ENCODE measurements at places on chromosomes 6 and 20.

GRCh38 chr6:130503146-130503545, 137.3 kb downstream of the TMEM200A start:
- DNase-seq = no peak

GRCh38 chr6:7176208-7176607, 68.4 kb downstream of the RREB1 start:
- DNase-seq = no peak

DNA sequence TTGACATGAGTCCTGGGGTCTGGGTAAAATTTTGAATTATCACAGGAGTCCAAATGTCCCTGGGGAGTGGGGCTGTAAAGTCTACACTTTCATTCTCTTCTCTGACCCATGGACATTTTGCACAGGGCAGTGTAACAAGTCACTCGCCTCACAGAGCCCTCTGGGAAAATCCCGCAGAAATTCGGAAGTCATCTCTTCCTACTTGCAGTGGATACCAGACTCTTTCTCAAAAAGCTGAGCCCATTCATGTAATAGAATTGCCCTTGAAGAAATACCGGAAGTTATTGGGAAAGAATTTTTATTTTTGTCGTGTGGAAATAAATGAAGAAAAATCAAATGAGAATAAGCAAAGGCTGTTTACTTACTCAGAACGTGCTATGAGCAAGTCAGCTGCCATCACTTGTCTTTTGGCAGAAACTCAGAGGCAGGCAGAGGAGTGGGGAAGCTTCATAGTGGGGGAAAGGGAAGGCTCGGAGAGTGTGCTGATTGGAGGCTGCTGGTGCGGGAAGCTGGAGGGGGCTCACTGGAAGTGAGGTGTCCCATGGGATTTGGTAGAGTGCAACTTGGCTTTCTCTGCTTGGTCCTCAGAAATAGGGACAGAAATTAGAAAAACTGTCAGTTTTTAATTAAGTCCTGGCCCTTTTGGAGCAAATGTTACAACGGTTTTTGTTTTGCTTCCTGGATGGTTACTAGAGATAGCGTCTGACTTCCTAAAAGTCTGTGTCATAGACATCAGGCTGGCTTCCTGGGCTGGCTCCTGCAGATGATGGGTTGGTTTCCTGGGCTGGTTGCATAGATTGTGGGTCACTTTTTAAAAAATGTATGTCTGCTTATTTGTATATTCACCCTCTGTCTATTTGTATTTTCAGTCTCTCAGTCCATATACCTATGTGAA, 79.8 kb upstream of the EEF1E1 start:
- DNase-seq = no peak

GRCh38 chr20:12395353-12395752, 477.7 kb downstream of the BTBD3 start:
- DNase-seq = no peak

DNA sequence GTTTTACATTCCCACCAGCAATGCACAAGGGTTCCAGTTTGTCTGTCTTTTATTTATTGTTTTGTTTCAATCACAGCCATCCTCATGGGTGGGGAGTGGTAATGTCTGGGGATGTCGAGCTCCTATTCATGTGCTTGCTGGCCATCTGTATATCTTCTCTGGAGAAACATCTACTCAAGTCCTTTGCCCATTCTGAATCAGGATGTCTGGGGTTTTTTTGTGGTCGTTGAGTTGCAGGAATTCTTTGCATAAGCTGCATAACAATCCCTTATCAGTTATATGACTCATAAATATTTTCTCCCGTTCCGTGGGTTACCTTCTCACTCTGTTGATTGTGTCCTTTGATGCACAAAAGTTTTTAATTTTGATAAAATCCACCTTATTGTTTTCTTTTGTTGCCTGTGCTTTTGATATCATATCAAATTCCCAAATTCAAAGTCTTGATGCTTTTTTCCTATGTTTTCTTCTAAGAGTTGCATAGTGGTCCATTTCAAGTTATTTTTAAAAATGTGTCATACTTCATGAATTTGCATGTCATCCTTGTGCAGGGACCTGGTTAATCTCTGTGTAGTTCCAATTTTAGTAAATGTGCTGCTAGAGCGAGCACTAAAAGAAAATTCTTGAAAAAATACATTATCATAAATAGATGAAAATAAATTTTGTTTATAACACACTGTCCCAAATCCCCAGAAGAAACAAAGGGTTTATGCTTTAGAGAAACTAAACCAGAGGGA, 54.9 kb upstream of the PDE10A start:
- no peak for DNase-seq

DNA sequence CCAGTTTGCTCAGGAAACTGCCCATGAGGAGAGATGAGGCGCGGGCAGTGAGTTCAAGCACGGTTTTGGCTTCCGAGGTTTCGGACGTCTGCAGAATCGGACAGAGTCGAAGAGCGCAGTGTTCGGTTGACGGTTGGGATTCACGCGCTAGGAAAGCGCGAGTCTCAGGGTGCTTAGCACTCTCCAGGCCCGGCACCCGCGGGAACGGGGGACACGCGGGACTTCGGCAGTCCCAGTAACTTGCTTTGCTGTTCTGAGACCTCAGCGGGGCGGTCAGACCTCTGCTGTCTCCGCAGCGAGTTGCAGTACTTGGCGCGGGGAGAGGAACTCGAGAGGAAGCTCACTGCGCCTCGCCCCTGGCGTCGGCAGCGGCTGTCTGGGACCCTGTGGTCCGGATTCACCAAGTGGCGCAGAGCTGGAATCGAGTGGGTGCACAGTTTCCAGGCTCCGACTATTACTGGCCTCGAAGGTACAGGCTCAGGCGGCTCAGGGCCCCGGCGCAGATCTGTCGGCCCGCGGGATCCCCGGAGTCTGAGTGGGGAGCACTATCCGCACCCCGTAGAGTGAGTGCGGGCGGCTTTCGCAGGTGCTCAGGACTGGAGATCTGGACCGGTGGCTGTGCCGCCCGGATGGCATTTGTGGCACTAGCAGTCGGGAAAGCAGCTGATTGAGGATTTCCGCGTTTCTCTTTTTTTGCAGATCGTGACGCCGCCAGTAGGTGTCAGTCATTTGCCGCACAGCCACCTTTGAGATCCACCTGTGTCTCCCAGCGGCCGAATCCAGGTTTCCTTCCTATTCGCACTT, at the start of gene POM121L2:
TSS of gene POM121L2 (minus strand) at position 128 of the 804 bp plus-strand sequence. CDS start at position 25, 103 bp downstream.
- DNase-seq = no peak

GRCh38 chr6:25089442-25089841, 153.7 kb upstream of the RIPOR2 start:
- no peak for DNase-seq

DNA sequence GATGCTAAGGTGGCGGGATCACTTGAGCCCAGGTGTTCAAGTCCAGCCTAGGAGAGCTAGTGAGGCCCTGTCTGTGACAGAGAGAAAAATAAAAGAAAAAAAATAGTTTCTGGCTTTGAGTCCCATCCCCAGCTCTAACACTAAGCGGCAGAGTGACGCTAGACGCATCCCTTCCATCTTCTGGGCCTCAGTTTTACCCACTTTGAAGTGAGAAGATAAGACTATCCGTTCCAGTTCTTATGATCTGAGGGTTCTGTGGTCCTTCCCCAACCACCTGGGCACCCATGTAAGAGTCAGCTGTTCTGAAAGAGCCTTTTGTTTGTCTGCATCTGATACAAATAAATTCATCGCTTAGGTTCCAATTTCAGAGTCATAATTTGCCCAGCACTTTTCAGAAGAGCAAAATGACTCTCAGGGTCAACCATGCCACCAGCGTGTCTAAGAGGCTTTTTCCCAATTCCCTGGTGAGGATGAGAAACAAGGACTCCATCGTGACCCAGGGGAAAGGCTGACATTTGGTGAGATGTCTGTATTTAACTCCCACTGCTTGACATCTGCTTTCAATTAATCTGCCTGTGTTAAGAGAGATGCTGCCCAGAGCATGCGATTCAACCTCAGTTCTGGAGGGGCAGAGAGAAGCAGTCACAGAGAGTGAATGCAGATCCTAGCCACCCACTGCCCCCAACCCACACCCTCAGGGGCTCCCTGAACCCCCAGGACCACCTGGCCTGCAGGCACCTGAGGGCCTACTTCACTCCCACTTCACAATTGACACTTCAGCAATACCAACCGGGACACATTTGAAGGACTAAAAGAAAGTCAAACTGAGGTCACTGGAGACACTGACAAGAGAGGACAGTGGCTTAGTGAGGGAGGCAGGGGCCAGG, 131.6 kb upstream of the TOP1 start:
- DNase-seq = no peak

DNA sequence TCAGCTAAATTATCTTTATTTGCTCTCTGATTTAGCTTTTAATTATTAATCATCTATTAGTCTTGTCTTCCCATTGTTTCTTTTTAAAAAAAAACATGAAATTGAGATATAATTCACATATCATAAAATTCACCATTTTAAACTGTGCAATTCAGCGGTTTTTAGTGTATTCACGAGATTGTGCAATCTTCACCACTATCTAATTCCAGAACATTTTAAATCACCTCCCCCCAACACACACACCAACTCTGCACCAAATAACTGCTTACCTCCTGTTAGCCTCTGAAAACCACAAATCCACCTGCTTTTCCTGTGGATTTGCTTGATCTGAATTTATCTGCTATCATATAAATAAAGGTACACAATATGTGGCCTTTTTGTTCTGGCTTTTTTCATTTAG, 8.8 kb upstream of the ABRACL start:
- DNase-seq = no peak

DNA sequence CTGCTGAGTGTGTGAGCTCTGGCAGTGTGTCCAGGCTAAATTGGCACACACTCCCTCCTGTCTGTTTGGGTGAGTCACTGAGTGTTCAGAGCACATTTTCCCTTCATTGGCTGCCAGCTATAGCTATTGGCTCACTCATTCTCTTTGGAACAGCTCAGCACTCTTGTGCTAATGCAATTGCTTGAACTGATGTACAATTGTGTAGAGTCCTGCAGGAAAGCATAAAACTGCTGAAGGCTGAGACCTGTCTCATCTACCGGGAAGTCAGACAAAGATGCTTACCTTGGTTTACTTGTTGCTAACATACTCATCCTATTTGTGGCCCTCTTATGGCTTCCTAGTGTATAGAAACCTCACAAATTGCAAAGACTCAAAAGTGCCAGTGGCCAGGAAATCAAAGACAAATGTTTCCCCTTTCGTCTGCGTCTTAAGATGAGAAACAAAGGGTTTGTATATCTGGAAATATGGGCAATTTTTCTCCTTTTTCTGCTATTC, 351.0 kb downstream of the BCKDHB start:
- DNase-seq = no peak

DNA sequence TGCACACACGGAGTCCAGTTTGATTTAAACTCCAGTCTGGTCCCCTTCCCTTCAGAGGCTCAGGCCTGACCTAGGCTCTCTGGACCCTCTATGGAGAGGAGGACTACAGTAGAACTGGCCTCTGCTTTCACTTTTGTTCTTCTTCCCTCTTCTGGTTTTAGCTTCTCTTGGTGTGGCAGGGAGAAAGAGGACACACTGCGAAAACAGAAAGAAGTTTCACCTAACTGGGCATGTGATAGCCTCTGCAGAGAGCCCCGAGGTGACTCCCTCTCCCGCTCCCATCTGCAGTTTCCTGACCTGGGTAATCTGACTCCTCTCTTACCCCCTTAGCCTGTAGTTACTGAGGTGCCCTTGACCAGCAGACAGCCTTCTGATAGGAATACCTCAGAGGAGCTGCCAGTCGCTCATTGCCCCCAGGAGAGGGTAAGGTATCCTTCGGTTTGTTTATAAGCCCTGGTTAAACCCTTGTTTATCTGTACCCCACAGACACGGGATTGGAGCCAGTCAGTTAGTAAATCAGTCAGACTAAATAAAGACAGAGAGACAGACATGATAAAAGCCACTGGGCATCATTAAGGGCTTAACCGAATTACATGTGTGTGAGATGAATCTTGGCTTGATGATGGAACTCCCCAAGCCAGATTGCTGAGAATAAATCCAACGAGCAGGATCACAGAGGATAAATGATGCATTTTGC, 12.0 kb upstream of the DTNBP1 start:
- no peak for DNase-seq

GRCh38 chr6:31197559-31198305, 27.2 kb upstream of the POU5F1 start:
- peak; percentile 67 for DNase-seq

DNA sequence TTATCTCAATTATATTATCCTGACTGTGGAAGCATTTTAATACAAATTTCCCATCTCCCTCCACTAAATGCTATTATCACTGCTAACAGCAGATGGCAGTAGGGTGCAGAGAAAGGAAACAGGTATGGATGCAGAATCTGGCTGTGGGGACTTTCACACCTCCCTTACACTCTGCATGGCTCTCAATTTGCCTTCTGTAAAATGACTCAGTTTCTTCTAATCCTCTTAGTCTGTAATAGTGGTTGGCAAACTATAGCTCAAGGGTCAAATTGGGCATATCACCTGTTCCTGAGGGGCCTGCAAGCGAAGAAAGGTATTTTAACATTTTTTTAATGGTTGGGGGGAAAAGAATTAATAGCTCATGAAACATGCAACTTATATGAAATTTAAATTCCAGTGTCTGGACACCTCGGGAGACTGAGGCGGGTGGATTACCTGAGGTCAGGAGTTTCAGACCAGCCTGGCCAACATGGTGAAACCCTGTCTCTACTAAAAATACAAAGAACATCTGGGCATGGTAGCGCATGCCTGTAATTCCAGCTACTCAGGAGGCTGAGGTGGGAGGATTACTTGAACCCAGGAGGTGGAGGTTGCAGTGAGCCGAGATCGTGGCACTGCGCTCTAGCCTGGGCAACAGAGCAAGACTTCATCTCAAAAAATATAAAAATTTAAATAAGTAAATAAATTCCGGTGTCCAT, 83.5 kb downstream of the ZMYND8 start:
- DNase-seq = no peak

DNA sequence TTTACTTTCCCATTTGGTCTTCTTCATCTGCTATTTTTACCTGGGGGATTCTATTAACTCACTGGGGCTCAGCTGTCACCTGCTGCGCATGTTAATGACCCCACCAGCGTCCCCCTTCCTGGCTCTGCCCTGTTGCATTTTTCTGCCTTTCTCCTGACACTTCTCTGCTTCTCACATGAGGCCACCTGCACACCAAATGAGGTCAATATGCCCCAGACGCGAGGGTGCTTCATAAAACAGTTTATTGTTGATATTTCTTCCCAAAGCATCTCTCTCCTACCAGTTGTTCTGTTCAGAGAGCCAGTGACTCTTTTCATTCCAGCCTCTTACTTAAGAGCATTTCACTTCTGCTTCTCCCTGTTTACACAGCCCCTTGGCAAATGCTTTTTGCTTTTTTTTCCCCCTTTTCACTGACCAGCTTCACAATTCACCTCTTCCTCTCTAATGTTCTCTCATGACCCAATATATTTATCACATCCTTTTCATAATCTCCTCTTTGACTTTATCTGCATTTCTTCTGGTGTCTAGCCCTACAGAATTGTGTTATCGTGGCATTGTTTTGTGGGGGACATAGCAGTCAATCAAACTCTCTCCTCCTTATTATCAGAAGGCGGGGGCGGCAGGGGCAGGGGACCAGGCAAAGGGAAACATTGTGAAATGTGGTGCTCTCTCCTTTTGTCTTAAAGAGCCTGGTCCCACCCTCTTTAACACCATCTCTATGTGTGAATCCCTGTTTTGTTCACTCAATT, 545.8 kb upstream of the CITED2 start:
- DNase-seq = no peak

GRCh38 chr6:39029156-39030011, 19.2 kb upstream of the GLP1R start:
- DNase-seq = no peak

- no peak for DNase-seq
Observed at GRCh38 chr6:7152462-7152861, 44.7 kb downstream of the RREB1 start.

- DNase-seq = no peak
Observed at GRCh38 chr20:48897305-48898010, 24.1 kb upstream of the ARFGEF2 start.

All from NCI-H1436 treated with DMSO at 0.1 percent for 48 hours (cell line).